ENCODE measurements at places on chromosomes 3 and 15.

DNA sequence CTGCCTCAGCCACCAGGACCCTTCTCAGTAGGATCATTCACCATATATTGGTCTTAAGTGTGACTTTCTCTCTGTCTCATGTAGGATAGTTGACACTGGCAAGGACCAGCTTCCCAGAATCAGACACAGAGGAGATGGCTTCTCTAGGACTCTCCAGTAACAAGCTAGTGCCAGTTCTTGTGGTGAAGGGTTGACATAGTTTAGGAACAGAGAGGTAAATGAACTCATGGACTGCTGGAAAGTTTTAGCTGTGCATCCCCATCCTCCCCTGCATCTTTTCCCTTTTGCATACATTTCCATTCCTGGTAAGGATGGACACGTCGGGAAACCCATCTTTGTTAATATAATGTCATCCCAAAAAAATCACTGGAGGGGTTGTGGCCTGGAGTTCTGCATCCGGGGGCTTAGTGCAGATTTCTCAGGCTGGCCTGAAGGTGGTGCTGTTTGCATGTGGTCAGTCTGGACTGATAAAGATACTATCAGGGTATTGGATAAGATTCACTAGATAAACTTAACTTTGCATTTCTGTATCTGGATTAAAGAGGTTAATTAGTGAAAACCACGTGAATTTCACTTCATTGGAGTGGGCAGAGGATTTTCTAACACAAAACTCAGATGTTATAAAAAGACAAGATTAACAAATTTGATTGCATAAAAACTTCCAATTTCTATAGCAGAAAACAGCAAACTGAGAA is 110.8 kb downstream of the TBC1D2B start:
- no peak for DNase-seq

- no peak for DNase-seq
These were observed 23.7 kb downstream of the MUC20 start for GRCh38 chr3:195744437-195744836.

- no peak for DNase-seq
These were observed 13.0 kb upstream of the CADPS start for GRCh38 chr3:62888180-62888579.

GRCh38 chr15:68385671-68386586 is 46.0 kb downstream of the ITGA11 start:
- no peak for DNase-seq
